ENCODE measurements at places on chromosomes 13 and 19.
A peak's percentile ranks its signal among the peaks of the same experiment; 100 is the strongest.

DNA sequence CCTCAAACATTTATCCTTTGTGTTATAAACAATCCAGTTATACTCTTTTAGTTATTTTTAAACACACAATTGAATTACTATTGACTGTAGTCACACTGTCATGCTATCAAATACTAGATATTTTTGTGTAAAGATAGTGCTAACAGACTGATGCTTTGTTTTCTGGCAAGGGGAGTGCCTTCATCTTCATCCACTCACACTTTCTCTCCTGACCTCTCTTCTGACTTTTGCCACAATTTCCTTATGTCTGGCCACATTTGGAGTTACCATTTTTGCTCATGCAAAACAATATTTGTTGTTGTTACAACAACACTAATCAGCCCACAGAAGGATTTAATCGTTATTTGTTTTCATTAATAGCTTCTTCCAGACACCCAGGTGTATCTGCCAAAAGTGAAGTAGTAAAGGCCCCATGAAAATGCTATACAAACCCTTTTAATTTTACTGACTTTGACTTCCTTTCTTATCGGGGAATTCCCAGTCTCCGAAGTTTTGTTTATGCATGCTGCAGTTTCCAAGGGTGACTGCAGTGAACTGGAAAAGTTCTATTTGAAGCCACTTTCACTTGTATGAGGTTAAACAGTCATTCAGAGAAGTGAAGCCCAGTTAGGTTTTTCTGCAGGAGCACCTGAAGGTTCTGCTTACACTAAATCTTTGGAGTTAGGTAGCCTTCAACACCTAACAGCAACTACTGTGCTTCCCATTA is 66.1 kb upstream of the FRY start:
- no peak for DNase-seq

GRCh38 chr13:104975272-104975671 is 1560.2 kb downstream of the EFNB2 start:
- no peak for DNase-seq

DNA sequence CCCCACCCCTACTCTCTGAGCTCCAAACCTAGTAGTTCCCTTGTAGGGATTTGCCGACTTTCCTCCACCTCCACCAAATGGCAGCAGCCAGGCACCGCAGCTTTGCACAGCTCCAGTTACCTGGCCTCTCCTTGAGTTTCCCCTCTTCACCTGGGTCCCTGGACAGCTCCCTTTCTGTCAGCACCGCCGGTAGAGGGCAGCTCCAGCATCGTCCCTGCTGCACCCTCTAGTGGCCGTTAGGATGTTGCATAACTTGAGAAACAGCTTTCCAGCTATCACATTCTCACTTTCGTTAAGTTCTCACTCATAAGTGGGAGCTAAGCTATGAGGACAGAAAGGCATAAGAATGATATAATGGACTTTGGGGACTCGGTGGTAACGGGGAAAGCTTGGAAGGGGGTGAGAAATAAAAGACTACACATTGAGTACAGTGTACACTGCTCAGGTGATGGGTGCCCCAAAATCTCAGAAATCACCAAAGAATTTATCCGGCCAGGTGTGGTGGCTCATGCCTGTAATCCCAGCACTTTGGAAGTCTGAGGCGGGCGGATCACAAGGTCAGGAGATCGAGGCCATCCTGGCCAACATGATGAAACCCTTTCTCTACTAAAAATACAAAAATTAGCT is 60.4 kb upstream of the OLFM4 start:
- peak; percentile 68 for DNase-seq

DNA sequence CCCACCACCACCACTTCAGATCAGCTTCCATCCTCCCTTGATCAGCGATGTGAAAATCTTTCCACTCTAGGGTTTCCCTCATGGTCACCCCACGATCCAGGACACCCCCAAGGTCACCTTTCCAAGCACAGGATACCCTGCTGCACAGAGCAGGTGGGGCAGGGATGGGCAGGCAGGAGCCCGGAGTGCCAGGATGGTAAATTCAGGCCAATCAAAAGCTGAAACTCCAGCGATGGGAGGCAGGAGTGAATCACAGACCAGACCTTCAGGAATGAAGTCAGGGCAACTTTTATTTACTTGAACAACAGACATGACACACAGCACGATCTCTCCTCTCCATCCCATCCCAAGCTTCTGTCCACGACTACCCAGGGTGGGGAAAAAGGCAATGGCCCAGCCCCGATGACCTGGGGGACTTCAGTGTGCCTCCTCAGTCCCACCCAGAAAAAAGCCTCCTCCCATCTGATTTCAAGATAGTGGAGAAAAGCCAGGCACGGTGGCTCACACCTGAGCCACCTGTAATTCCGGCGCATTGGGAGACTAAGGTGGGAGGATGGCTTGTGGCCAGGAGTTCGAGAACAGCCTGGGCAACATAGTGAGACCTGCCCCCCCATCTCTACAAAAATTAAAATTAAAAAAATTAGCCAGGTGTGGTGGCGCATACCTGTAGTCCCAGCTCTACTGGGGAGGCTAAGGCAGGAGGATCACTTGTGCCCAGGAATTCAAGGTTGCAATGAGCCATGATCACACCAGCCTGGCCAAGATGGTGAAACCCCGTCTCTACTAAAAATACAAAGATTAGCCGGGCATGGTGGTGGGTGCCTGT is 39.2 kb downstream of the ZSWIM4 start:
- DNase-seq = no peak

DNA sequence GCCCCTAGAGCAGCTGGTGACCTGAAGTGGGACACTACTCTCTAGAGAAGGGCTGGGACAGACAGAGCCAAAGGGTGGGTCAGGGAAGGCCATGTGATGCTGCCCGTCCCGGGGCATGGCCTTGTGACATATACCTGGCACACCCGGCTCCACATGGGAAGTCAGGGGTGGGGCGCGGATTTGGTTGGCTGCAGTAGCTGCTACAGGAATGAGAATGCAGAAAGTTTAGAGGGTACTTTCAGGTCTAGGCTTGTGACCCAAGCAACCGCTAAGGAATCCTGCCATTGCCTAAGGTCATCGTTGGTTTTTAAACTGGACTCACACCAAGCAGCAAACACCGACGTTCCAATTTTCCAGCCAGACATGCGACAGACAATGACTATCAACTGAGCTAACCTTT is 25.9 kb downstream of the RCBTB2 start:
- DNase-seq = no peak

DNA sequence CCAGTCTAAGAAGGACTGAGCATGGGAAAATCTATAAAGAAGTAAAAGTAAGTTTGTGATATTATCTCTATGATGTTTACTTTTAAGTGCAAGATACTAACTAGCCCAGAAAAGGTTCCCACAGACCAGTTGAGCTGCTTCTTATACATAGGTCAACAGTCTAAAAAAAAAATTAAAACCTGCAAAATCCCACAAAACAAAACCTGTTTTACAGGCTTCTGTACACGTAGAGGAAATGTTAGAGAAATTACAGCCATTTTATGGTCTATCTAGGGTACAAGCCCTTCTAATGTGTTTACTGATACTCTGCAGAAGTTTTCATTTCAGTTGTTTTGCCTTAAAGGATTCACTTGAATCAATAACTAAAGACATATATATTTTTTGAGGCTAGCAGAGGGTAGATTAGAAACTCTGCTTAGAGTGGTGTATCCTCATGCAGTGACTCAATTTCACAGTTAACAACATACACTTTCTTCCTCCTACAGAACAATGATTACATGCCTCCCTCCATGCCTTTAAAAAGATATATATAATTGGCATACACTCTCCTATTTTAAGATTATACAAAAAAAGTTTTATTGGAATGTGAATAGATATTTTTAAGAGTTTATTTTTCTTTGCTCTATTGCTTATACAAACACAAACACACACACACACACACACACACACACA is 43.9 kb downstream of the CAB39L start:
- no peak for DNase-seq
